ENCODE measurements at places on chromosomes 6 and 20.

- DNase-seq: no peak
These were observed 724.8 kb downstream of the HACE1 start for GRCh38 chr6:104134876-104135275.

DNA sequence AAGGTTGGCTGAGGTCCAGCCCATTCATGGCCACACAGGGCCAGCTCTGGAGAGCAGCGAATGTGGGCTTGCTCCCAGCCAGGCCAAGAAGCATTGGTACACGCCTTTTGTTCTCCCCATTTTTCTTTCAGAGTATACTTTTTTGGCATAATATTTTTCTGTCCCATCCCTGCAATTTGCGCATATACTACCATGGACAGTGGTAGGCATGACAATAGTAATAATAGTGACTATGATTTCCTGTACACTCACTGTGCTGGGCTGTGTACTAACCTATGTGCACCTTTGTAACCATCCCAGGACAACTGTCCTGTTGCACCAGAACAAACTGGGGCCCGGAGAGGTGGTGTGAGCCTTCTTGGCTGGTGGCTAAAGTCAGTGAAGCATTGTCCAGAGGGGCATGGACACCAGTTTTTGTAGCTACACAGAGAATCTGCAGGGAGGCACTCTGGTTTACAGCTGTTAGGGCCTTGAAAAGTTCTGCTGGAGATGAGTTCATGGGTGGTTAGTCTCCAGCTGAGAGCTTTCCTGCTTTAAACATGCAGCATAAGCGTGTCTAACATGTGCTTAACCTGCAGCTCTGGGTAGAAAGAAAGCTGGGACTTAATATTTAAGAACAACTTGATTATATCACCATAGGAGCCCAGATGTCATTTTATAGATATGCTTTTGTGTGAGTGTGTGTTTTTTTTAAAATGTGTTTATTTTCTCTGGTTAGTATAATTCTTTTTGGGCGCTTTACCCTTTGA is 38.2 kb downstream of the DTD1 start:
- no peak for DNase-seq

- DNase-seq: no peak
These were observed 191.3 kb downstream of the TSHZ2 start for GRCh38 chr20:53163486-53163885.

DNA sequence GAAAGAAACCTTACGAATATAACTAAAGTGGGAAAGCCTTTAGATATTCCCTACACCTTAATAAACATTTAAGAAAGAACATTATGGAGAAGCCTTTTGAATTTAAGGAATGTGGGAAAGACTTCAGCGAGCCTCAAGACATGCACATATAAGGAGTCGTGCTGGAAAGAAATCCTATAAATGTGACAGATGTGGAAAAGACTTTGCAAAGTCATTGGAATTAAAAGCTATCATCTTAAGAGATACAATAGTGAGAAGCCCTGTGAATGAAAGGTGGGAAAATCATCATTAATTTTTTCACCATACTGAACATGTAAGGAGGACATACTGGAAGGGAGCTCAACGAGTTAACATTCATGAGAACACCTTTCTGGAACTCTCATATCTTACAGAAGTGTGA is 650.5 kb upstream of the DEFB115 start:
- DNase-seq: no peak

- peak; percentile 25 for DNase-seq
These were observed at the start of gene CNR1 for GRCh38 chr6:88165844-88166492. Gene CNR1 (minus strand): TSS chr6:88166347. CDS start chr6:88145274, 21,073 bp downstream.

- DNase-seq: peak; percentile 27
These were observed 37.3 kb upstream of the GJA1 start for GRCh38 chr6:121398127-121398526.

GRCh38 chr6:1536526-1537429 is 72.9 kb upstream of the FOXC1 start:
- DNase-seq: no peak

- DNase-seq: no peak
These were observed 12.4 kb upstream of the KIF25 start for GRCh38 chr6:167984876-167985604.

- DNase-seq: no peak
These were observed 77.1 kb downstream of the ATRN start for GRCh38 chr20:3547906-3548305.

DNA sequence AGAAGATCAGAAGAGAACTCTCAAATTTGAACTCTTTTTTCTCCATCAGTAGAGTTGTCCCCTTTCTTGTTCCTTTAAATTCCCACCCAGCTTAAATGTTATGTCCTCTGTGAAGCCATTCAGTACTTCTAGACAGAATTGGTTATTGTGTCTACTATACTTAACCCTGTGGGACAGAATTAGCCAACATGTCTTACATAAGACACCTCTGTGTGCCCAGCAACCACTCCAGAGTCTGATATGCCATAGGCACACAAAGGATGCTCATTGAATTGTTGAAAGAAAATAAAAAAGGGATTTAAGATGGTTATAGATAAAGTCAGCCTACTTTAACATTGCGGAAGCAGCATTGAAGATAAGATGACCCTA is 77.0 kb upstream of the LTV1 start:
- DNase-seq: no peak
